Right renal pelvis (tissue), 4 donors: ENCODE measurements at places on chromosomes 7 and 10. TPM values are rescaled to one million over a fixed set of nuclear protein-coding genes. Genes with fewer than 3 reads are reported as not detected.

DNA sequence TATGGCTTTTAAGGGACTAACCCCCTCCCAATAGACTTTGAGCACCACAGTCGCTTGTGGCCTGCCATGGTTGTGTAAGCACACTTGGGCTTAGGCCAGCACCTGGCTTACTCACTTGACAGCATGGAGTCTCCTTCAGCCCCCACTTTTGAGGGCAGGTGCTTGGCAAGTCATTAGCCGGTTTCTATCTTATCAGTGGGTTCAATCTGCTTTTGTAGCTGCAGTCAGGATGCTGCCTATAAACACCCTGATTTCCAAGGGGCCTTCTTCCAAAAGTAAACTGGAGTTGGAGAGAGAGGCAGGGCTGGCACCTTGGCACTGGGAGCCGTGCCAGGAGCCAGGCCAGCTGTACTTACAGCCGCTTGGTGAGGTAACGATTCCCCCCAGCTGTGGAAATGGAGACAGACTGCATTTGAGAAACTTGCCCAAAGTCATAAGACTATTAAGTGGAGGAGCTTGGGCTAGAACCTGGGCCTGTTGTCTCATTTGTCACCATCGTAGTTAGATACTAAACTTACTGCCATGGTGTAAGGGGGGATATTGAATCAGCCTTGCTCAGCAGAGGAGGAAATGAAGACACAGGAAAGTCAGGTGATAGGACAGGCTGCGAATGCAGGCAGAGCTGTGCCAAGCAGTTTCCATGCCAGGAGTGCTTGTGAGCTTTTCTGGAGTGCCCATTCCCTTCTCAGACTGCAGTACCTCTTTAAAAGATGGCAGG, 92.2 kb upstream of the EFCAB10 start:
- DNase-seq, result no peak

DNA sequence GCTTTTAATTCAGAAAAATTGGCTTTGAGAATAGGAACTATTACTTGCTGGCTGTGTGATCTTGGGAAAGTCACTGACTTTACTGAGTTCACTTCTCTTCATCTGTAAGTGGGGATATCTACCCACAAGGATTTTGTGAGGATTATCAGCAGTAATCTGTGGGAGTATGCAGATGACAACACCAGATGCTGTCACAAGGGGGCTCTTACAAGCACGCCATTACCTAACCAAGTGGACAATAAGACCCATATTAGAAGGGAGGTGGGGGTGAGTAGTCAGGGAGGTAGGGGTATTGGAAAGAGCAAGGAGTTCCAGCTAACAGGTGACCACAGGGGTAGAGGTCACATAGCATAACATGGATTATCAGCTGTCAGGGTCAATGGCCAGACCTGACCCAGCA, 569.4 kb downstream of the SUGCT start:
- DNase-seq, result no peak

DNA sequence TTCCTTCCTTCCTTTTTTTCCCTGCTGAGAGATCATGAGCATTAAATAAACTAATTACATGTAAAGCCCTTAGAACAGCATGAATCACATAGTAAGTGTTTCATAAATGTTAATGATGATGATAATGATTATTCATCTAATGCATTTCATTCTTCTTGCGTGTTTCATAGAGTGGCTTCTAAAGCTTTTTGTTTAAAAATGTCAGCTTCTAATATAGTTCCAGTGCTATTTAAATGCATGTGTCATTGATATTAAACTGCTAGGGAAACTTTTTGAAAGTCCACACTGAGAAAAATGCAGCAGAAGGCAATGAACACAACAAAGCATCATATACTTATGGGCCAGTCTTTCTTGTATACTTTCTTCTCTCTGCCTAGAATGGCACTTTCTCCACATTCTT, 894.8 kb downstream of the REEP3 start:
- DNase-seq, result no peak

GRCh38 chr10:69353977-69354635, 62.6 kb downstream of the TACR2 start:
- DNase-seq, result no peak

GRCh38 chr7:158655931-158656441, 48.6 kb downstream of the NCAPG2 start:
- no peak for DNase-seq

DNA sequence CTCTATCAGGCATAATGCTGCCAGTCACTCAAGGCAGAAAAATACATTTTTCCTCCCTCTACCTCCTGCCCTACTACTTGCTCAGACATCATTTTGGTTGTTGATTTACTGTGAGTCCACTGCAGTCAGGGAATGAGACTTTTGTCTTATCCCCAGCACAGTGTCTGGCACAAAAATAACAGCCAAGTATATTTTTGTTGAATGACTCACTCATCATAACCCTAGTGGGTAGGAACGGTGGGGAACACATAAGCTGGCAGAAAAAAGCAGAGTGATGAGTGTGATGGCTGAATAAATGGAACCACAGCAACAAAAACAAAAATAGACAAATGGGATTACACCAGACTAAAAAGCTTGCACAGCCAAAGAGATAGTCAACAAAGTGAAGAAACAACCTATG, 65.8 kb upstream of the LAMB4 start:
- no peak for DNase-seq

GRCh38 chr7:91569728-91570457, 305.7 kb downstream of the FZD1 start:
- peak; percentile 16 for DNase-seq

- DNase-seq, result no peak
These were observed 13.3 kb upstream of the PAPSS2 start for GRCh38 chr10:87646192-87646909.

- no peak for DNase-seq
These were observed 29.4 kb downstream of the AGAP4 start for GRCh38 chr10:45817912-45818311.

GRCh38 chr7:4241791-4242190, 440.3 kb upstream of the FOXK1 start:
- no peak for DNase-seq

GRCh38 chr7:127396184-127396583, 3.7 kb upstream of the ZNF800 start:
- no peak for DNase-seq

DNA sequence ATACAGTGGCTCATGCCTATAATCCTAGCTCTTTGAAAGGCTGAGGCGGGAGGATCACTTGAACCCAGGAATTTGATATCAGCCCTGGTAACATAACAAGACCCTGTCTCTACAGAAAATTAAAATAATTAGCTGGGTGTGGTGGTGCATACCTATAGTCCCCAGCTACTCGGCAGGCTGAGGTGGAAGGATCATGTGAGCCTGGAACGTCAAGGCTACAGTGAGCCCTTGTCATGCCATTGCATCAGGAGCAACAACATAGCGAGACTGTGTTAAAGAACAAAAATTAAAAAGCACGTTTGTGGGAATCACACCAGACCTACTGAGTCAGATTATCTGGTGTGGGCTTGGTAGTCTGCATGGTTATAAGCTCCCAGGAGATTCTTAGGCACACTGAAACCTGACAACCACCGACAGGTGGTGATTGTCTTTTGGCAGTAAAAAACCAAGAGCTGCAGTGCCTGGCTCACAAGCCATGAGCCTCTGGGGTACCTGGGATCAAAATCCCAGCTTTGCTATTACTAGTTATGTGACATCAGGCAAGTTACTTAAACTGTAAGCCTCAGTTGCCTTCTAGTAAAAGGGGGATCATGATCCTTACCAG, 146.9 kb downstream of the SND1 start:
- DNase-seq, result no peak

GRCh38 chr7:111647881-111648280, 85.6 kb upstream of the IMMP2L start:
- DNase-seq, result no peak

DNA sequence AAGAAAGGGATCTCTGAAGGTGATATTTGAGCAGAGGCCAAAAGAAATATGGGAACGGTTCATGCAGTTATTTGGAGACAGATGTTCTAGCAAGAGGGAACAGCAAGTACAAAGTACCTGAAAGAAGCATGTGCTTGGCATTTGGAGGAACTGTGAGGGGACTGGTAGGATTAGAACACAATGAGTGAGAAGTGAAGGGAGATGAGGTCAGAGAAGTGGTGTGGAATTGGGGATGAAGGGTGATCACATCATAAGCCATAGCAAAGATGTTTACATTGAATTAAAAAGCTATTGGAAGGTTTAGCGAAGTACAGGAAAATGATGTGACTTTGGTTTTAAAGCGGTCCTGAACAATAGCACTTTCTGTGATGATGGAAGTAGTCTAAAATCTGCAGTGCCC, 402.4 kb upstream of the LRGUK start:
- no peak for DNase-seq

GRCh38 chr7:123571684-123572083, 14.1 kb upstream of the NDUFA5 start:
- no peak for DNase-seq

DNA sequence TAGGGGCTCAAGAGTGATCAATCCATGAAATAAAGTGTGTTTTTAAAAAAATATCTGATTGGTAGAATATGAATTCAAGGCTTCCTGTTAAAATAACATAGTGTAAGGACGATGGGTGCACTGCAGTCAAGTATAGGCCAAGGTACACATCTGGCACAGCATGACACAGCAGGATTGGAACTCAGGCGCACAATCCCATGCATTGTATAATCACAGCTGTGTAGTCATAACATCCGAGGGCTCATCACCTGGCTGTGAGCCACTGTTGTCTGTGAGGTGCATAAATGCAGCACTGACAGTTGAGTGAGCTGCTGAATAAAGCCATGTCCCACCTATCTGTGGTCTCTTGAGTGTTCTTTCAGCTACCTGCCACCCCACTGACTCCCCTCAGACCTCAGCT, 142.3 kb upstream of the HPS1 start:
- DNase-seq, result no peak

DNA sequence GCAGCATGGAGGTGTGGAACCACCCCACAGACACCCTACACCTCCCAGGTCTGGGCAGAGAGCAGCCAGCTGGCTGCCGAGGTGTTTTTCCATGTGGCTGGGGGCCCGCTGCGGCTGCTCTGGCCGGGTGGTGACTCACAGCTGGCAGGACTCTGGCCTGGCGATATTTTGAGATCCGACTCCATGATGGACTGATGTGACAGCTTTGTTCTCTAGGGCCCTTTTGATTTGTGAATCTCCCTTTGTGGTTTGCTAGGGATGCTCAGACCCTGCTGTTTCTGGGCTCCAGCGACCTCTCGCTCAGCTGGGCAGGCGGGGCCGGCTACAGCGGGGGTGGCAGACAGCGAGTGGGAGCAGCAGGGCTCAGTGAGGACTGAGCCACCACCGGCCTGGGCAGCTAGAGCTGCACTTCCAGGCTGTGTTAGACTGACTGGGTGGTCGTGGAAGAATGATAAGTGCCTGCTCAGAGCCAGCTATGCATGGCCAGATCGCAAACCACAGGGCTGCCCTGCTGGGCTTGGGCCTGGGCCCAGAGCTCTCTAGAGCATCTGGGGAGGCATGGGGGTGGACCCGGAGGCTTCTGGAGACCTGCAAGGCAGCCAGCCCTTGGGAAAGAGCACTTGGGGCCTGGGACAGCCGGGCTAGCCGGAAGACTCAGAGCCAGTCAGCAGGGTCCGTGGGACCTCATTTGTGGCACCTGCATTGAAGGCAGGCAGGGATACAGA, 46.2 kb upstream of the GDF10 start:
- no peak for DNase-seq

DNA sequence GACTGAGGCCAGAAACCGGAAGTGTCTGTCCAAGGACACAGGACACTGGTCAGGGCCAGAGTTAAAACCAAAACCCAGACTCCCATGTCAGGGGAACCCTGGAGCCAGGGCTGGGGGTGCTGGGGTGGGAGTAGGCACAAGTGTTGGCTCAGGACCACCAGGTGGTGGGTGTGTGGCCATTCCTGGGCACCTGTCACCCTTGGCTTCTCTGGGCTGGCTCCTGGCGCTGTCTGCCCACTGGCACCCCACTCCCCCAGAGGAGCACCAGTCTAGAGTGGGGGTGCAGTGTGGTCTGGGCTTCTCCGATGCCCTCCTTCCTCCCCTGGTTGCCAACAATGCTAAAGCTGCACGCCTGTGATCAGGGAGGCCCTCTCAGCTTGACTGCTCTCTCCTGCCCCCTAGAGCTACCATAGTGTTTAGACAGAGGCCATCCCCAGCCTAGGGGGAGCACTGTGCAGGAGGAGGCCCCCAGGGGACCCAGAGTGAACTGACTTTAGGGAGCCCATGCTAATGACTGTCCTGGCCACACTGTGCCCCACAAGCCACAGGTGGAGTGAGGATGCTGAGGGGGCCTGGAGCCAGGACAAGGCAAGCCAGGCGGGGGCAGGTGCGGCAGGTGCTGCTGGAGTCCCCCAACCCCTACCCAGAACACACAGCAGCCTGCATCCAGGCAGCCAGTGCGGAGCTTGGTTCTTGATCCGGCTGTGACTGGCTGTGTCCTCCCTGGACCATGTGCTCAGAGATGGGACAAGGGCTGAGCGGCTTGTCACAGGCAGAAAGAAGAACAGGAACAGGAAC, 11.0 kb downstream of the RASGEF1A start:
- no peak for DNase-seq

GRCh38 chr10:6843894-6844650, 264.0 kb upstream of the PRKCQ start:
- no peak for DNase-seq

GRCh38 chr10:68574051-68574450, 13.9 kb downstream of the TET1 start:
- no peak for DNase-seq

DNA sequence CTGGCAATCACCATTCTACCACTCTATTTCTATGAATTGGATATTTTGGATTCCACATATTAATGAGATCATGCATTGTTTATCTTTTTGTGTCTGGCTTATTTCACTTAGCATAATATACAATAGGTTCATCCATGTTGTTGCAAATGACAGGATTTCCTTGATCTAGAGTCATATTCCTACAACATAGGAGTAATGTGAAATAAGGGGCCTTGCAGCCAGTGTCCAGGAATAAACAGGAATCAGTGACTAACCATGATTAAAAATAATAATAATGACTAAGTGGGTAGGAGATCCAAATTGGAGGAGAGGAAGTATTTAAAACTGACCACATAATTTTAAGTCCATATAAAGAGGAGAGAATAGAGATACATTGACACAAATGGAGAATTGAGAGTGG, 49.9 kb downstream of the SCIN start:
- DNase-seq, result no peak

DNA sequence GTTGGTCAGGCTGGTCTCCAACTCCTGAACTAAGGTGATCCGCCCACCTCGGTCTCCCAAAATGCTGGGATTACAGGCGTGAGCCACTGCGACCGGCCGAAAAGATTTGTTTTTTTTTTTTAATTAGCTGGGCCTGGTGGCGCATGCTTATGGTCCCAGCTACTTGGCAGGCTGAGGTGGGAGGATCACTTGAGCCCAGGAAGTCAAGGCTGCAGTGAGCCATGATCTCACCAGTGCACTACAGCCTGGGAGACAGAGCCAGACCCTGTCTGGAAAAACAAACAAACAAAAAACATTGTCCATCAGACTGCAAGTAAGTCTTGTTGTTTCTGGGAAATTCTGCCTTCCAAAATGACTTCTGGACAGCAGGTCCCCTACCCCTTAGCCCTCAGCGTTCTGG, 16.3 kb upstream of the ZNF212 start:
- no peak for DNase-seq

Gene NOD1
- polyA plus RNA-seq, result 8.9 TPM

Gene SMKR1
- 2.6 TPM for polyA plus RNA-seq

Gene GATAD1
- polyA plus RNA-seq, result 37.3 TPM

Gene STEAP1B
- polyA plus RNA-seq, result 1.4 TPM

Gene COL28A1
- polyA plus RNA-seq, result 9.0 TPM

Gene SRPK2
- 58.0 TPM for polyA plus RNA-seq

Gene RBP4
- polyA plus RNA-seq, result 0.57 TPM

Gene ACHE
- 3.8 TPM for polyA plus RNA-seq

Gene ACSM6
- polyA plus RNA-seq, result 0.27 TPM

Gene FFAR4
- not detected for polyA plus RNA-seq
